Adipocyte (in vitro differentiated cells): ENCODE measurements at places on chromosomes 4 and X.

GRCh38 chr4:188160406-188160805, 21.2 kb downstream of the TRIML1 start:
- DNase-seq = no peak

GRCh38 chr4:25493466-25493865, 116.4 kb downstream of the ANAPC4 start:
- no peak for DNase-seq

DNA sequence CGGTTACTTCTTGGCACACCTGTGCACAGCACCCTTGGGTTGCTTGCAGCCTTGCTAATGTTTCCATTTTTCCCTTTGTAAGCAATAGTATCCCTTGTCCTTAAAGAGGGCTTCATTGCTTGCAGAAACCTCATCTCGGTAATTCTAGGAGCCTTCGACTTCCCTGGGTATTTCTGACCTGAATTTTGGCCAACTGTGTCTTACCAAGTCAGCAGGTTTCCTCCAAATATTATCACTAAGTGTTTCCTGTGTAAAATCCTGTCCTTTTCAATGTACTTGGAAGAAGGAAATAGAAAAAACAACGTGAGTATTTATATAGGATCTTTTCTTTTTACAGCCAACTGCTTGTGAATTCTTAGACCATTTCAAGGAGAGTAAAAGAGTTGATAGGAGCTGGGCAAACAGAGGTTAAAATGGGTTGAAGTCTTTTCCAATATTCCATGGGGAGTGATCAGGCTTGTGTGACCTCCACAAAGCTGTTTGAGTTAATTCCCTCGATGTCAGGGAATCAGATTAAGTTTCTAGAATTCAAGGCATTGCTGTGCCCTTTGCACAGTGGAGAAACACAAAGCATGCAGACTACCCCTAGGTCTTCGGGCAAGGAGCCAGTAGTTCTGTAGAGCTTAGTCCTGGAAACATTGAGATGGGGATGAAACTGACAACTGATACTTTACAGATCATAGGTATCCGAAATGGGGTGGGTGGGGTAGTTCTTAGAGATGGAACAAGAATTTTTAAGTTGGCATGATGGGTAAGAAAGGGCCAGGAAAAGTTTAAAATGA, 209.9 kb downstream of the CPE start:
- DNase-seq = no peak

DNA sequence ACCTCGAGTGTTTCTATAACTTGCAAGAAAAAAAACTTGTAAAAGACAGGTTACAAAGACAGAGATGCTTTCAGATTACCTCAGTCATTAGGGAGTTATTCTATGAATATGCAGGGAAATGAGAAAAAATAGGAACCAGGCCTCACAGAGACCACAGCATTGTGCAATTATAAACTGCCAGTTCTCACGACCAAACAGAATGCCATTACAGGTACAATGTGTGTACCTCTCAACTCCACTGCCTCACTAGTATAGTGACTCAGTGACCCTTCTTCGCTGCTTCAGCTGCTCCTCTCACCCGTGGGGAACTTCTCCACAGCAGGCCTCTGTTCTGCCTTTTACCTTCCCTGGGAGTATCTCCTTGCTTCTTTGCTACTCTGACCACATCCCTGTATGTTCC, 2.3 kb upstream of the HTATSF1 start:
- no peak for DNase-seq

- DNase-seq = no peak
These were observed 5.9 kb upstream of the C4orf17 start for GRCh38 chr4:99504804-99505502.

- DNase-seq = no peak
These were observed at the start of gene TKTL2 for GRCh38 chr4:163473576-163473975. TSS of gene TKTL2 (minus strand) at chr4:163473754. CDS start at chr4:163473734, 20 bp downstream.

DNA sequence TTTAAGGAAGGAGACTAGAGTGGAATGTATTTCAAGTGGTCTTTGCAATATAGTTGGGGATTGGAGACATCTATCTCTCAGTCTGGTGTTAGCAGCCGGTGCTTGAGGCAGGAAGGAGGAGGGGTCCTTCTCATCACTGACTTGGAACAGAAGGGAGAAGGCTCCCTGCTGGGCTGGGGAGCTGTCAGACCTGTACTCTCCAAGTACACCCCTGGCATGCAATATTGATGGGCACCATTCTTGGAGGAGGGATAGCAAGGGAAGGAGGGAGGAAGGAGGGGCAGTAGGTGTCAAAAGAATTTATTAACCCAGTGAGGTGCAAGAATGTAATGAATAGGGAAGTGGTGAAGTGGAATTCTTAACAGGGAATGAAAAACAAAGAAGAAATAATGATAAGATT, 338.8 kb downstream of the UNC5C start:
- no peak for DNase-seq

- DNase-seq = no peak
These were observed 121.4 kb upstream of the GATB start for GRCh38 chr4:151882072-151882803.

GRCh38 chrX:124502166-124502565, 155.8 kb downstream of the SH2D1A start:
- DNase-seq = no peak

DNA sequence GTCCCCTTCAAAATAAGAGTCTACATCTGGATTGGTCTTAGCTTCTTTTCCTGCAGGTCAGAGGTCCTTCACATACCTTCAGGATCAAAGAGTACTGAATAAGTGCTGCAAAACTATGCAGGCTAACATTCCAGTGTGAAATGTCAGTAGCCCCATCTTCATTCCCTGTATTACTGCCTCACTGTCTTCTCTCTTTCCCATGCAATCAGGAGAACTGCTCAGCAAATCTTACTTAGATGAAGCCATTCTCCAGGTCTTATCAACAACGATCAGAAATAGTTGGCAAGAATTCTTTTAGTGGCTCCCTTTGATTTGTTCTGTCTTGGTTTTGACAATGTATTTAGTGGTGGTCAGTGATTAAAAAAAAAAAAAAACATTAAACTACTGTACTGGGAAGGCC, 26.0 kb upstream of the IQCM start:
- no peak for DNase-seq

DNA sequence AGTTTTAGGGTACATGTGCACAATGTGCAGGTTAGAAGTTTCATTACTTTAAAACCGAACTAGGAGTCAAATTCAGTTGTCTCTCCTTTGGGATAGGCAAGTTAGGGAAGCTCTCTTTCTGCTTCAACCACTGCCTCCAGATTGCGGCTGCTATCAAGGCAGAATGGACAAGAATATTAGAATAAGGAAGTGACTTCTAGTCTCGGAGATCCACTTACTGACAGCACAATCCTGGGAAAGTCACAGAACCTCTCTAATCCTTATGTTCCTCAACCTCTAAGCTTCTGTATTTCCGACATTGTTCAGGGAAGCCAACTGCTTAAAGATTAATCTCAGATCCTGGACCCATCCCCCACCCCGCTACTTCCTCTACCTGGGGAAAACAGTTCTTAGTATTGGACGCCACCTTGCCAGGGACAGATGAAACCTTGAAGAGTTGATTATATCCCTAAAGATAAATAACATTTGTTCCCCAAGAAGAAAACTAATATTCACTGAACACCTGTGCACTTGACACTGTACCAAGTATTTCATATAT, 2.1 kb downstream of the NUP62CL start:
- DNase-seq = no peak

GRCh38 chr4:147591106-147591505, 26.1 kb upstream of the TMEM184C start:
- no peak for DNase-seq

DNA sequence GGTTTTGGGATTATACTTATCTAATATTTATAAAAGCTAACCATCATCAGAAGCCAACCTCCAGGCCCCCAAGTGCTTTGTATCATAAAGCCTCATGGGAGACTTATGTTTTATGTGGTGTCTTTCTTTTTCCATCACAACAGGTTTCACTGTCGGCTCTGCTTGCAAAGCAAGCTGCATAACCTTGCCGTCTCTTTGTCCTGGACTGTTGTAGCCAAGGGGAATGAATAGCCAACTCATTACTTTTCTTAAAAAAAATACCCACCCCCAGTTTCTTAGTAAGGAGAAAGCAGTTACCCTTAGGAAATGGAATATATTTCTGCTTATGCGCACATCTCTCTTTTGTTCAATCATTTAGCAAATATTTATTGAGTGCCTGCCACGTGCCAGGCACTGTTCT, 40.7 kb downstream of the FAM184B start:
- no peak for DNase-seq
